ENCODE measurements at places on chromosomes 5 and 9.

GRCh38 chr9:22469928-22470544 is 23.4 kb downstream of the DMRTA1 start:
- peak; percentile 51 for DNase-seq

GRCh38 chr5:144141585-144141984 is 28.9 kb downstream of the YIPF5 start:
- no peak for DNase-seq

- no peak for DNase-seq
These were observed 37.6 kb upstream of the MAN2A1 start for GRCh38 chr5:109652096-109652495.

- no peak for DNase-seq
These were observed 66.9 kb upstream of the SV2C start for GRCh38 chr5:76016258-76016657.

DNA sequence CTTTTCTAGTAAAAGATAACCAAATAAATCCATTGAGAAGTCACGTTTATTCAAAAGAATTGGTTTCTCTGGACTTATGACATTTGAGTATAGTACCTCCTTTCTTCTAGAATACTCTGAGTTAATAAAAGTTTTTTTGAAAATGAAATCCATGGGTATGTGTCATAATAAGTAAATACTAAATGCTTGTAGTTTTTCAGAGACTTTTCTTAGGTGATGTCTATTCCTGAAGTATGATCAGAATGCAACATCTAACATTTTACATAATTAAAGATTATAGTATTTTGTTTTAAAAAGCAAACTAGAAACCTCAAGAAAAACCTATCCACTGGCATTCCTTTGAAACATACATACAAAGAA is 63.2 kb downstream of the NFIB start:
- DNase-seq: no peak

- no peak for DNase-seq
These were observed 2.6 kb downstream of the IL5 start for GRCh38 chr5:132540764-132541163.

DNA sequence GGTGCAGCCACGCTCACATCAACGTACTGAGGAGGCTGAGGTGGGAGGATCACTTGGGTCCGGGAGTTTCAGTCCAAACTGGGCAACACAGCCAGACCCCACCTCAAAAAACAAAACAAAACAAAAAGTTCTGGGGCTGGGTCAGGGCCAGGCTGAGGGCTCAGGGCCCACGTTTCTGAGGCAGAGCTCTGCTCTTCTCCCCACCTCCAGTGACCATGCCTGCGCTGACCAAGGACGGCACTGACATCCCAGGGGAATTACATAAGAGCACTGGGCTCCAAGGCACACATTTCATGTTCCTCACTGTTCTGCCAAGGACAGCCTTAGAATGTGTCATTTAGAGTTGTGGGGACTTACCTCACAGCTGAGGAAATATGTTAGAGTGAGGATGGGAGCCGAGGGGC is 40.4 kb upstream of the TESK1 start:
- DNase-seq: no peak
